ENCODE measurements at places on chromosomes 11 and 22.
A peak's percentile ranks its signal among the peaks of the same experiment; 100 is the strongest.

DNA sequence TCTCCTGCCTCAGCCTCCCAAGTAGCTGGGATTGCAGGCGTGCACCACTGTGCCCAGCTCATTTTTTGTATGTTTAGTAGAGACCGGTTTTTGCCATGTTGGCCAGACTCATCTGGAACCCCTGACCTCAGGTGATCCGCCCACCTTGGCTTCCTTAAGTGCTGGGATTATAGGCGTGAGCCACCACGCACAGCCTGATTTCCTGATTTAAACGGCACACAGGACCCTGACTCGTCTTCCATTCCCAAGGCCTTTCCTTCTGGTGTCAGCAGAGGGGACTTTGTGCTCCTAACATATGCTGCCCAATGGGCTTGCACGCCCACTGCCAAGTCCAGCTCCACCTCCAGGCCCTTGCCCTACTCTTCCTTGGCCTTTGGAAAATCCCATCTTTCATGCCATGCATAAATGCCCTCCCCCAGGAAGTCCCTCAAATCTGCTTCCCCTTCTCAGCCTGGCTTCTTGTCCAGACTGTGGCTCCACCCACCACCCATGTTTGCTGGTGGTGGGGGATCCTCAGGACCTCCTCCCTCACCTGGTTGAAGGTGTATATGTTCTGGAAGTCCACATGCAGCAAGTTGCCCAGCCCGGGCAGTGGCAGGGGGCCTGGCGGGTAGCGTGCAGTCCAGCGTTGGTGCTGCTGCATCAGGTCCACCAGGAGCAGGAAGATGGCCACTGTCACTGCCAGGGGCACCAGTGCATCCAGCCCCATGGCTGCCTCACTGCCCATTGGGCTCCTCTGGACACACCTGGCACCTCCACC lies 23.9 kb upstream of the CYP2D6 start:
- no peak for DNase-seq

DNA sequence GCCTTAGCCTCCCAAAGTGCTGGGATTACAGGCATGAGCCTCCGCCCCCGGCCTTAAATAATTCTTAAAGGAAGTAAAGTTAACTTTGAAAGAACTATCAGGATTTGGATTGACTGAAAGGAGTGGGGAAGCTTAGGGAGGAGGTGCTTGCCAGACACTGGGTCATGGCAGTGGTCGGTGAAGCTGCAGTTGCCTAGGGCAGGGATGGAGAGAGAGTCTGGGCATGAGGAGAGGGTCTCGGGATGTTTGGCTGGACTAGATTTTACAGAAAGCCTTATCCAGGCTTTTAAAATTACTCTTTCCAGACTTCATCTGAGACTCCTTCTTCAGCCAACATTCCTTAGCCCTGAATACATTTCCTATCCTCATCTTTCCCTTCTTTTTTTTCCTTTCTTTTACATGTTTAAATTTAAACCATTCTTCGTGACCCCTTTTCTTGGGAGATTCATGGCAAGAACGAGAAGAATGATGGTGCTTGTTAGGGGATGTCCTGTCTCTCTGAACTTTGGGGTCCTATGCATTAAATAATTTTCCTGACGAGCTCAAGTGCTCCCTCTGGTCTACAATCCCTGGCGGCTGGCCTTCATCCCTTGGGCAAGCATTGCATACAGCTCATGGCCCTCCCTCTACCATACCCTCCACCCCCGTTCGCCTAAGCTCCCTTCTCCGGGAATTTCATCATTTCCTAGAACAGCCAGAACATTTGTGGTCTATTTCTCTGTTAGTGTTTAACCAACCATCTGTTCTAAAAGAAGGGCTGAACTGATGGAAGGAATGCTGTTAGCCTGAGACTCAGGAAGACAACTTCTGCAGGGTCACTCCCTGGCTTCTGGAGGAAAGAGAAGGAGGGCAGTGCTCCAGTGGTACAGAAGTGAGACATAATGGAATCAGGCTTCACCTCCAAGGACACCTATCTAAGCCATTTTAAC lies at the start of gene NNMT:
NNMT (plus strand) TSS at position 724 of the 929 bp plus-strand sequence; CDS start at position 882, 158 bp downstream.
- no peak for DNase-seq

DNA sequence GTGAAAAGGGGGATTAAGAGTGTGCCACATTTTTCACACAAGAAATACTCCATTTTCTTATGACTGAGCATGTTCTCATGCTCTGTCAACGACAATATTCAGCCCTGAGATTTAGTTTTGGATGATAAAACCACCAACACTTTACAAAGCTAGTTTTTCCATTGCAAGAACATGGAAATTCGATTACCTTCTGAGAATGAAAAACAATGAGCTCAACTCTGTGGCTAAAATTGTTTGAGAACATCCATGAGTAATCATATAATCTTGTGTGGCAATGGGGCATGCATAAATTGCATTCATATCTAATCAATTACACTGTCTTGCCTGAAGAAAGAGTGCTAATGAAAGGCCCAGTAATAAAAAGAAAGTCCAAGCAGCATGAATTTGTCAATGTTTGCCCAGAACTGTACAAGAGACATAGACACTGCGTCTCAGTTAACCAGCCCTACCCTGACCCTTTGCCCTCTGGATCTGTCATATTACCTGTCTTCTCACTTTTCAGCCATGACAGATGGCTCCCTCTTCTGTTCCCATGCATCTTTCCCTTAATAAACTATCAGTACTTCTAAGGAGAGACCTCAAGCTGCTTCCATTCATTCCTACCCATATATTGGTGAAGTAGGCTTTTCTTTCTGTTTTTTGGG lies 253.4 kb downstream of the FAM76B start:
- no peak for DNase-seq

DNA sequence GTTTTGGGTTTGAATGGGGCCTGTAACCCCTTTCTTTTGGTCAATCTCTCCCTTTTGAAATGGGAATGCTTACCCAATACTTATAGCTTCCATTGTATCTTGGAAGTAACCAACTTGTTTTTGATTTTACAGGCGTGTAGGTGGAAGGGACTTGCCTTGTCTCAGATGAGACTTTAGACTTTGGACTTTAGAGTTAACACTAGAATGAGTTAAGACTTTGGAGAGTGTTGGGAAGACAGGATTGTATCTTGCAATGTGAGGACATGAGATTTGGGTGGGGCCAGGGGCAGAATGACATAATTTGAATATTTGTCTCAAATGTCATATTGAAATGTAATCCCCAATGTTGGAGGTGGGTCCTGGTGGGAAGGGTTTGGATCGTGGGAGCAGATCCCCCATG lies 1466.9 kb downstream of the LRRC4C start:
- no peak for DNase-seq

DNA sequence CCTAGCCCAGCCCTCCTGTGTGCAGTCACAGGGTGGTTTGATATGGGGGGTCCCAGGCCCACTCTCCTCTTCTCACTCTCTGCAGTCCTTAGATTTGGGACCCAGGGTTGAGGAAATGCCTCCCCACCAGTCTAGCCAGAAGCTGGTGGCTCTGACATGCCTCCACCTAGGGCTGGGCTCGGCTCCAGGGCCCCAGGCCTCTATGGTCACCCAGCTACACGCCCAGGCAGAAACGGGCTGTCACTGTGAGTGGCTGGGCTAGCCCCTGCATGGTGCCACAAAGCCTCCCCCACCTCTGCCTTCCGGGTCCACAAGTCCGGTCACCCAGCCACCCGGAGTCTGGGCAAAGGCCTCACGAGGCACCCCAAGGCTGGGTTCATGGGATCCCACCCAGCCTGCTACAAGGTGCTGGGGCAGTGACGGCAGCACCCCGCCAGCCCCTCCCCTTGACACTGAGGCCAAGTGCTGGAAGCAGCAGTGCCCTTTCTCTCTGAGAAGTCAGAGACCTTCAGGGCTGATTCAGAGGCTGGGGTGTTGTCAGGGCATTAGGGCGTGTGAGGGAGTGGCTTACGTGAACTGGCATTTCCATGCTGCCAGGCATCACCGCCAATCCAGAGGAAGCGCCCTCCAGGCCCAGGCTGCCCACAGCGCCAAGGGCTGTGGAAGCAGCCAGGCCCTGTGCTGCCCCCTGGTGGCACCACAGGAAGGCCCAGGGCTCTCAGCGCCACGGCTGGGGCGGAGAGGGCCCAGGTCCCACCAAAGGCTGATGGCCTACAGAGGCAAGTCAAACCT lies 638 bp upstream of the PITPNM1 start:
- DNase-seq, result peak; percentile 94

- peak; percentile 12 for DNase-seq
Observed at GRCh38 chr22:31681349-31682345, 19.6 kb upstream of the PISD start.

- DNase-seq, result peak; percentile 44
Observed at GRCh38 chr11:9821008-9821752, 157.3 kb downstream of the SWAP70 start.

GRCh38 chr22:49007013-49007653 lies 820.5 kb downstream of the BRD1 start:
- DNase-seq, result no peak

DNA sequence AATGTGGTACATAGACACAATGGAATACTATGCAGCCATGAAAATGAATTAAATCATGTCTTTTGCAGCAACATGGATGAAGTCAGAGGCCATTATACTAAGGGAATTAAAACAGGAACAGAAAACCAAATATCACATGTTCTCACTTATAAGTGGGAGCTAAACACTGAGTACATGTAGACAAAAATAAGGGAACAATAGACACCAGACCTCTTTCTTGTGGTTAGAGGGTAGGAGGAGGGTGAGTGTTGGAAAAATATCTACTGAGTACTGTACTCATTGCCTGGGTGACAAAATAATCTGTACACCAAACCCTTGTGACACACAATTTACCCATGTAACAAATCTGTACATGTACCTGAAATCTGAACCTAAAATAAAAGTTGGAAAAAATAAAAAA lies 59.1 kb upstream of the ANO5 start:
- no peak for DNase-seq

- peak; percentile 59 for DNase-seq
Observed at GRCh38 chr22:32475468-32476010, 928 bp downstream of the FBXO7 start.

- DNase-seq, result no peak
Observed at GRCh38 chr11:100741866-100742625, 55.0 kb downstream of the ARHGAP42 start.

- DNase-seq, result no peak
Observed at GRCh38 chr11:14075118-14076078, 112.9 kb downstream of the SPON1 start.

DNA sequence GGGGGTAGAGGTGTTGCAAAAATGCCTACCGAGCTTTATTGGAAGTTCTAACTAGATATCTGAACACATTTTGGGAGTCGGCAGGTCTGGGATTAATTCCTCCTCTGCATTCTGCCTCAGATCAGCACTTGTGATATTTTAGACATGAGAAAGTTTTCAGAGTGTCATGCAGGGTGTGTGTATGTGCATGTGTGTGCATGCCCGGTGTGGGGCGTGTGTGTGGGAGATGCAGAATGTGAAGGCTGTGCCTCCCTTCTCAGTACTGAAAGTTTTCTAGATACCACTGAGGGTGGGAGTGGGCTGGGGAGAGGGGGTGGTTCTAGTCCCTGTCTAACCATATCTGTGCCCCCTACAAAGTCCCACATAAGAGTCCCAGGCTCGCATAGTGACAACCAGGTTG lies 180.0 kb upstream of the NTM start:
- no peak for DNase-seq

DNA sequence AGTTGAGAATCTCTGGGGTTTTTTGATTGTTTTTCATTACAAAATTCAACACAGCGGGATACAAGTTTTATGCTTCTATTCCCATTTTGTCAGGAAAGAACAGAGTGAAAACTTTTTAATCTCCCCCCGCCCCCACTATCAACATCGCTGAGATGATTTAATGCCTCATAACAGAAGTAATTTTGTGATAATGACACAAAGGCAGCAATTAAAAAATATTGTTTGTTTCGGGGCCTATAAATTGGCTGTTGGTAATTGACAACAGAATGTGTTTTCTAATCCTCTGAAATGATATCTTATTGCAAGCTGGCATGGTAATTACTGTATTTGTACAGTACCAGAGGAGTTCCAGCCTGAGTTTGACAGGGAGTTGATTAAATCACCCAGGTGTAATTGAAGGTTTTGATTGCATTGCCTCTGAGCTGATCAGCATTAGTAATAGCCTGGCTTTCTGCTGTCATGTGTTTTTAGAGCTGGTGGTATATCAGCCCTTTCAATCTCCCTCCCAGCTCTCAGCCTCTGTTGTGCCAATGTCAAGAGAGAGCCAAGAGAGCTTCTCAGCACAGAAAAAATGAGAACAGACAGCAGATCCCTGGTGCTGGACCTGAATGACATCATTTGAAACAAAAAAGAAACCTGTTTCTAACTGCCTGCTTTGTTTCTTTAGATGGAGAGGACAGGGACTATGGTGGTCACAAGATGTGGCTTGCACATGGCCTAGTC lies 265.1 kb downstream of the FAM76B start:
- no peak for DNase-seq

DNA sequence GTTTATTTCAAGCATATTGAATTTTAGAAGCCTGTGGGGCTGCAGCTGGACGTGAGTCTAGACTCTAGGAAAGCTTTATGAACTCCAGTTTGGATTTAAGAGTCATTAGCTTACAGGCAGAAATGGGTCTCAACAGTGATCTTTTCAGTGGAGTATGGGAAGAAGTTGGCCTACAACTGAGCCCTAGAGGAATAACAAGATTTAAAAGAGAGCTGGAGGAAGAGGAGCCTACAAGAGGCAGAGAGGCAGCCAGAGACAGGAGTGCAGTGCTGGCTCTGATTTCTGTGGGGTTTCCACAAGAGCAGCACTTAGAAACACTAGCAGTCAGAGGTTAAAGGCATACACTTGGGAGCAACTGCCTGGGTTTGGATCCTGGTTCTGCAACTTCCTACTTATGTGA lies 17.9 kb downstream of the APOL5 start:
- DNase-seq, result no peak

DNA sequence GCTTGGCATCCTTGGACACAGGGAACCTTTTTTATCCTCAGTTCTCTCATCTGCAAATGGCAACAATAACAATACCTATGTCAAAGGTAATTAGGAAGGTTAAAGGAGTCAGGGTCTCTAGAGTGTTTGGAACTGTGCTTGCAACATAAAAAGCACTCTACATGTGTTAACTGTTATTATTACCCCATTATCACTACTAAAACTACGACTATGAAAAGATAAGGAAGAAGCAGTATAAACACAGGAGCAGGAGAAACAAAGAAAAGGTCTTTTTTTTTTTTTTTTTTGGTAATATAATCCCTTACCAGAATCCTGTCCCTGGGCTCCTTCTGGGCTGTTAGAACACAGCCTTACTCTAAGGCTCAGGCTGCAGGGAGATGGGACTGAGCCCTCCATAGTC lies 348.2 kb downstream of the CADM1 start:
- DNase-seq, result no peak

GRCh38 chr22:39725351-39726035 lies 154.9 kb downstream of the CACNA1I start:
- no peak for DNase-seq

GRCh38 chr22:39382410-39382809 lies 17.2 kb upstream of the TAB1 start:
- DNase-seq, result no peak
